ENCODE measurements at places on chromosomes 6 and 20.

DNA sequence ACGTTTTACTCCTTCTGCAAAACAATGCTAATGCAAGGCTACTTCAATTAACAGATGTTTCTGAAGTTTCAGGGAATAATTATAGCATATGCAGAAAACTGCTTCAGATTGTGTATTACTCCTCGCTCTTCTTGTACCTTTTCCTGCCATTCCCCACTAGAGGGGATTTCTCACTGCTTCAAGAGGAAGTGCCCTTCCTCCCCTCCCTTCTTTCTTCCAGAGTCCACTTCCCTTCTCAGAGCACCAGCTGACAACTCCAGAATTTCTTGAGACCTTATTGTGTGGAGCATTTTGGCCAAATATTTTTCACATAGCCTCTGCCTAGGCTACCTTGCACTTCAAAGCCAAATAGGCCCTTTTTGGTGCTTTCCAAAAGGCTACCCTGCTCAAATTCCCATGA lies 12.7 kb upstream of the MCUR1 start:
- no peak for DNase-seq

DNA sequence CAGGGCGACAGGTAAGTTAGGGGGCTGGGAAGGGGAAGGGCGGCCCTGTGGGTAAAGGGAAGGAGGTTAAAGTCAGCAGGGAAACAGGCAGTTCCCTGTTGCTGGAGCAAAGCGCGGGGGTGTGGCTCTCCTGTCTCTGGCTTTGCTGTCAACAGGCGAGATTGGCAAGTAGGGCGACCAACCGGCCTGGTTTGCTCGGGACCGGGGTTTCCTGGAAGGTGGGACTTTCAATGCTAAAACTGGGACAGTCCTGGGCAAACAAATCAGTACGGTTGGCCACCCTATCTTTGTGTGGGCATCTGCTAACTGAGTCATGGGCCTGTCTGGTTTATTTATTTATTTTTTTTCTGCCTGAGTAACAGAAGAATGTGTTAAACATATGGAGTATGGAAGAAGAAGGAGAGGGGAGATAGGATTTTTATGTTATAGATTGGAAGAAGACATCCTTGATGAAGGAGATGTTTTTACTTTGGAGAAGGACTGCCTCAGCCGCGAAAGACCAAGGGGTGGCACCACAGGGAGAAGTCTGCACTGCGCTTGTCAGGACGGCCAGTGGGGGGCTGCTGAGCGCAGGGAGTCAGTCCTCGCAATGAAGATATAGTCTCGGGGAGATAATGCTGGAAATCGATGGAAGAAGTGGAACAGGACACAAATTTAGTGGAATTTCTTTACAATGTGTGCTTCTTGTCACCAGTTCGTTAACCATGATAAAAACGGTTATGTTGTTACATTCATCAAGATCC lies 43.4 kb upstream of the ESR1 start:
- DNase-seq: peak; percentile 2

GRCh38 chr6:39239527-39240154 lies 10.4 kb upstream of the KCNK5 start:
- DNase-seq: no peak

DNA sequence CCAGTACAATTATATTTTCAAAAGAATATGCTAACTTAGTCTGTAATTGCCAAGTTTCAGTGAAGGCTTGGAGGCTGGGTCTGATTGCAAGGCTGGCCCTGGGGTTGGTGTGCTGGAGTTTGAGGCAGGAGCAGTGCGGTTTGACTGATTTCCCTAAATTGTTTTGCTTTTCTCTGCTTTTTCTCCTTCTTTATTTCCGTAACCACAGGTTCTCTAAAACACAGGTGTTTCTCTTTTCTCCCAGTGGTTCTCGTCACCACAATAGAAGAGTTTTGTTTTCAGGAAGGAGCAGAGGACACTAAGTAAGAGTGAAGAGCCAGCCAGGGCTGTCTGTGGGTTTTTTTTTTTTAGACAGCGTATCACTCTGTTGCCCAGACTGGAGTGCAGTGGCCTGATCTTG lies 8.2 kb upstream of the SNX9 start:
- DNase-seq: no peak

- no peak for DNase-seq
Observed at GRCh38 chr6:25057111-25057905, 121.5 kb upstream of the RIPOR2 start.
